8988T (cell line): ENCODE measurements at places on chromosomes 2 and 18.

GRCh38 chr18:73124175-73124574 is 256.4 kb upstream of the NETO1 start:
- DNase-seq = no peak

DNA sequence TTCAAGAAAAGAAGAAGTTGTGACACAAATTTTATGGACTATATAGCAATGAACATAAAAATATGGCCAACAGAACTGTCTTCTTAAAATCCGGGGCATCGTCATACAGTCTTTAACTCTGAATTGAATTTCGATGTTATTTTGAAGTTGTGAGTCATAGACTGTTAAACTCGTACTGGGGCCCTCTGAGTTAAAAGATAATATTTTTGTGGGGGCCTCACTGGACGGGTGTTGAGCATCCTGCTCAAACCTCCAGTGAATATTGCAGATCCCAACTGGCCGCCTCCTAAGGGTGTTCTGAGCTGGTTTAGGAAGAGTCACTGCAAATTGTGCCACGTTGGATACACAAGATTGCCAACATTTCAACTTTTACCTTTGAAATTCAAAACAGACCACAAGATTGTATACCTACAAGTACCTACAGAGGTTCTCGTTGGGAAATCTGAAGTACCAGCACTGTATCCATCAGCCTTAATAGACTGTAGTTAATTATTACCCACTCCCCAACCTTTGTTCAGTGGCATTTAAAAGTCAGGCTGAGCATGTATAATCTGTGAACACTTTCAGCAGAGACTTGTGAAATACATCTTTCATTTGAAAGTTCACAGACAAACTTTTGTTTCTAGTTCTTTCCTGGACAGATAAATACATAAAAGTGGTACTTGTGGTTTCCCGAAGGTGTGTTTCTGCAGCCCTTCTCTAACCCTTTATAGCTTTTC is 27.8 kb downstream of the KLHL23 start:
- no peak for DNase-seq

GRCh38 chr2:162480067-162480466 is 136.1 kb downstream of the GCA start:
- no peak for DNase-seq

DNA sequence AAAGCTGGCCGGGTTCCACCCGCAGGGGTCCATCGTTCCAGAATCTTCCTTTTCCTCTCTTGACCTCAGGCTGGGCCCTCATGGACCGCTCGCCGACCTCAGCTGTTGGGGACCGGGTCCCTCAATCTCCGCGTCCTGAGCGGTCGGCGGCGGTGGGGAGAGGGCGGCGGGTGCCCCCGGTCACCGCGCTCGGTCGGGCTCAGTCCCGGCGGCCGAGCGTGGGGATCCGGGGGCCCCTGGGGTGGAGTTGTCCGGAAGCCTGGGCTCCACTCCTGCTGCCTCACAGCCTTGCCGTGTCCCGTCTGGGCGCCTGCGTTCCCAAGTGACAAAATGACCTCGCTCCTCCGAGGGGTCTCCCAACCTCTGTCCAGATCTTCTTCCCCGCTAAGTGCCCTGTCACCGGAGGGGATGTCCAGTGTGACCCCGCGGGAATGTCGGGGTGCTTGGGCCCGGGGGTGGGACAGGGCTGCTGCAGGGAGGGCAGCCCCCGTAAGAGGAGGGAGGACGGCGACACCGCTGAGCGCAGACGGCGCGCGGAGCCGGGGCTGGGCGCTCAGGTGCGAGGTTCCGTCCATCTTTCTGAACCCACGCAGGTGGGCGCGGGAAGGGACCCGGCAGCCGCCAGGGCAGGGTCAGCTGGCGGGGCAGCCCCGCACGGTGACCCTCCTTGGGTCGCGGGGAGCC is 16.0 kb upstream of the E2F6 start:
- DNase-seq = no peak

GRCh38 chr2:148209603-148210002 is 188.7 kb downstream of the MBD5 start:
- no peak for DNase-seq

DNA sequence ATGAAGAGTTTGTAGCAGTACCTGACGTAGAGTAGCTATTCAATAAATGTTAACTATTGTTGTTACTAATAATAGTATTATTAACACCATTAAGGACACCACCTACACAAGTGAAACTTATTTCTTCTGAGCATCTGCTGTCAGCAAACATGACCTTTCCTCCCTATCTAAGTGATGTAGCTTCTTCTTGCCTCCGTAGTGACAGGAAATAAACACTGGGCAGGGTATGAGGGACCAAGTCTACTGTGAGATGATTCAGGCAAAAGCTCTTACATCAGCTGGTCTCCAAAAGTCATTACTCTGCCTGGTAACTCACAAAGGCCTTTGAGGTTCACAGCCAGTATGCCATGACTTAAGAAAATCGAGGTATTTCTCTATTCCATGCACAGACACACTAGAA is 750.5 kb downstream of the CPS1 start:
- no peak for DNase-seq

GRCh38 chr2:54015798-54016699 is 45.3 kb upstream of the PSME4 start:
- DNase-seq = no peak

- no peak for DNase-seq
Observed at GRCh38 chr2:7972670-7973069, 709.2 kb upstream of the ID2 start.

DNA sequence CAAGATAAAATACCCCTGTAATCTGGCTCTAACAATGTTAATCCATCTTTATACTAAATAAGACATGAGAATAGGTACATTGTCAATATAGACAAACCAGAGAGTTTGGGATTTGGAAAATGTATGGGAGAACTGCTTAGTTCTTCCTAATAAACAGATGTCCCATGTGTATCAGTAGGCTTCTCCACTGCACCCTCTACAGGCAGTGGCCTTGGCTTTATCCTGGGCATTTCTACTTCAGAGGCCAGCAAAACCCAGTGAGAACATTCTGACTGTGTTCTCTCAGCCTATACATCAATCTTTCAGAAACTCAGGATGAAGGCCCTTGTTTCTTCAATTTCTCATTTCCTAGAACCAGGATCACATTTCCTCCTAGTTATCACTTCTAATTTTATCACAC is 1167.5 kb upstream of the ACVR2A start:
- no peak for DNase-seq

GRCh38 chr2:133906396-133906795 is 338.1 kb upstream of the NCKAP5 start:
- no peak for DNase-seq

- DNase-seq = no peak
Observed at GRCh38 chr18:56475250-56475649, 163.1 kb downstream of the TXNL1 start.

DNA sequence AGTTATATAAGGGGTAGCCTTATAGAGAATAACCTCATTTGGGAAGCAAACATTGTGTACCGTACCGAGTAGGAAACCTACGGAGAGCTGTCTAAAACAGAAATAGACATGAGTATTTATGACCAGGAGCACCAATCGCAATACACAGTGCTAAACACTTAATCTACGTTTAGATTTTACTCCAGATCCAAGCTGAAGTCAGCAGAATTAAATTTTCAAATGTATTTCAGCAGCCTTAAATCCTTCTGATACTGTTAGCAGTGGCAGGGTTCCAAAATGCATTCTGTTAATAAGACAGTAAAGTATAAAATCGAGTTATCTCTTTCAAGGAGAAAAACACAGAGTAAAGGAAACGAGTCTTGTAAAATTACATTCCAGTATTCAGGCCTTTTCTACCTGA is 118.1 kb upstream of the ZNF521 start:
- DNase-seq = no peak

DNA sequence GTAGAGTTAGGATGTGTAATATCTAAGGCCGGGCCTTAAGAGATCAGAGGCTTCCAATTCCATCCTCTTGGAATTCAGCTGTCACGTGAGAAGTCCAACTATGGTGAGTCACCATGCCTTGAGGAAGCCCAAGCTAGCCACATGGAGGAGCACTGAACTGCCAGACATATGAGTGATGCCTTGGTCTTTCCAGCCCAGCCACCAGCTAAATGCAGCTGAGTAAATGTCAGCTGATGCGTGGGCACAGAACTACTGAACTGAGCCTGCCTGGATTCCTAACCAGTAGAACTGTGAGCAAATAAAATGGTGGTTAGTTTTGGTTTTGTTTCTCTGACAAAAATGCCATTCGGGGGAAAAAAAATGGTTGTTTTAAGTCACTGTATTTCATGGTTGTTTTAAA is 153.7 kb upstream of the SERTAD2 start:
- DNase-seq = peak; percentile 21

- no peak for DNase-seq
Observed at GRCh38 chr2:44938287-44939105, 3.0 kb upstream of the SIX3 start.

DNA sequence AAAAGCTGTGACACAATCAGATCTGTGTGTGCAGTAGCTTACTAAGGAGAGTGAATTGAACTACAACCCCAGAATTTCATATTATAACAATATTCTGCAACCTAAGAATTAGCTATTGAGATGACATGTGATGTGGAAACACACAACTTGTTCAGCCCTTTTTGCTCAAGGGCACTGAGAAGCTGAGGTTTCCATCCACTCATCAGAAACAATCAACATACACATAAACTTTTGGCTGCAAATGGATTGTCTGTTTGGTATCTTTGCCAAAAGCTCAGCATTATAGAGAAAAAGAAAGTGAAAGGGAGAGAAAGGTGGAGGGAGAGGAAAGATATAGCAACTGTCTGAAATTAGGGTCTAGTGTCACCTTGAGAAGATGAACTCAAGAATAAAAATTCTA is 117.2 kb upstream of the KLF7 start:
- no peak for DNase-seq

GRCh38 chr18:9536354-9537152 is 61.2 kb downstream of the RALBP1 start:
- DNase-seq = no peak

DNA sequence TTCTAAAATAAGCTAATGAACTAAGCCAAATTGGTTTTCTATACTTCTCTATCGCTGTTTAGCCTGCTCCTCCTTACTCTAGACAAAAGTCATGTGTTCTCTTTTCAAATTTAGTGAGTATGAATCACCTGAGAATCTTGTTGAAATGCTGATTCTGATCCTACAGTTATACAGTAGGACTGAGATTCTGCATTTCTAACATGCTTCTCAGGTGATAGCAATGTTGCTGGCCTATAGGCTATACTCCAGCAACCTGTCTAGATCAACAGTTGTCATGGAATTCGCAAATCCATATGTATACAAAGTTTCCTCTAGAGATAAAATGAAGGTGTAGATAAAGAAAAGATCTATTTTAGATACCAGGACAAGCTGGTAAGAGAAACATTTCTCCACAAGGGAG is 62.9 kb downstream of the MEMO1 start:
- DNase-seq = no peak

DNA sequence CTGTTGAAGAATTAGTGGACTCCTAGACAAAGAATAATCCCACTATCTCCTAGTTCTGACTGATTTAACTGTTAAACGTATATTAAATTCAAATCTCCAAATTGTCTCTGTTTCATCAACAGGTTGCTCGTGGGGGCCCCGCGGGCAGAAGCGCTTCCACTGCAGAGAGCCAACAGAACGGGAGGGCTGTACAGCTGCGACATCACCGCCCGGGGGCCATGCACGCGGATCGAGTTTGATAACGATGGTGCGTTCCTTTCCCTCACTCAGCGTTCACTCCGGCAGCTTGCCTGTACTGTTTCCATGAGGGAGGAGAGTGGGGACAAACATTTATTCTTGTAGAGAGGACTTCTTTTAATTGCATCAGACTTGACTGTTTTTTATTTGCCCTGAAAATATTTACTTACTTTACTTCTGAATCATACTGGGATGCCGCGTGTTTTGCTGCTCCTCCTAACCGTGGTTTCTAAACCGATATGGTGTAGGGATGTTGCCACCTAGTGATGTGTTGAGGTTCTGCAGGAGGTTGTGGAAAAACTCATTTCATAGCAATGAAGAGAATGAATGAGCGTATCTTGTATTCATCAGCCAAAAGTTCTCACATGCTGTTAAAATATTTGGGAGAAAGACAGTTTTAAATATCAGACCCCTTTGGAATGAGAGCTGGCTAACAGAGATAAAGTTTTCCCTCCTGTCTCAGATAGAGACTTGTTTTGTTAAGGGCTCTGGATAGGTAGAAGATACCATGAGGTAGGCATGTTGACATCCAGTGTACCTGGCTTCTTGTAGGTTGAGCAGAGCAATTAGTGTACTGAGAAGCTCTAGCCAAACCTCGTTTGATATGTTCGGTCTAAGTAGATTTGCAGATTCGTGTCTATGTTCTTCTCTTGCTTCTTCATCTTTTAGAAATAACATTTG is 38.3 kb downstream of the ITGA6 start:
- DNase-seq = no peak

- no peak for DNase-seq
Observed at GRCh38 chr2:212940816-212941215, 210.6 kb downstream of the IKZF2 start.
